ENCODE measurements at places on chromosomes 13 and 19.

GRCh38 chr13:43134868-43135267 lies 111.5 kb downstream of the DNAJC15 start:
- DNase-seq: no peak

DNA sequence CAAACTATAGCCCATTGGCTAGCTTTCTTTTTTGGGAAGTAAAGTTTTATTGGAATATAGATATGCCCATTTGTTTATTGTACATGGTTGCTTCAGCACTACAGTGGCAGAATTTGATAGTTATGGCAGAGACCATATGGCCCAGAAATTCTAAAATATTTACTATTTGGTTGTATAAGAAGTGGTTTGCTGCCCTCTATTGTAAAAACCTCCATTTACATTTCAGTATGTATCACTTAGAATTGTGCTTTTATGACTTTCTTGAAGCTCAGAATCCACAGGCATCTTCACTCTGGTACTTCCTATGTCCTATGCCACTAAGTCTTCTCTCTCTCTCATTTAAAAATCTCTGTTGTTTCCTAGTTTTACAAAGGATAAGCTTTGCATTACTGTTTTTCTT lies 37.7 kb downstream of the DLEU7 start:
- no peak for DNase-seq

DNA sequence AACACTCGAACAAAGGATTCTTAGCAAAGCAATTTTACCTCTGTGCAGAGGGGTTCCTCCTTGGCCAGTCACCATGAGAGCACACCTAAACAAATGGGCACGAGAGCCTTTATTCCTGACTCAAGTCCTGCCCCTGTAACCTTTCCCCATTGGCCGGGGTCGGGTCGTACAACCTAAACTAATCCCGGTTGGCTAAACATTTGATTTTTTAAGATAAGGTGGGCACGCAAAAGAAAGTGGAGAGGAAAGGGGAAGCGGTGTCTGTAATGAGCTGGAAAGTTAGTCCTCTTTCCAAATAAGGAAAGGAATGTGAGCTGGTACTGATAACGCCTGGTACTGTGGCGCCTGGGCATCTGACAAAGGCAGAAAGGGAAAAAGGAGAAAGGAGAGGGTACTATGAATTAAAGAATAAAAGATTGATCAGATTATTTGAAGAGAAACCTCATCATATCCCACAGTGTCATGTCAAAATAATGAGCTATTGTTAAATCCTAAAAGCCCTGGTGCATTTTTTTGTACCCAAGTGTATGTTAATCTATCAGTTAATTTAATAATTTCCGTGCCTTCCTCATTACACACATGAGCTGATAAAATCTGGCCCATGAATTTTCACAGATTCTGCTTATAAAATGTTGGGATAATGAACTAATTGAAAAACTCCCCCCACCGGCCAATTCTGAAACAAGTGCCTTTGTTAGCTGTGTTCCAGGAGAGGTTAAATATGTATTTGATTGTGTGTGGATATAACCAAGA lies 335.7 kb downstream of the RFC3 start:
- DNase-seq: no peak

DNA sequence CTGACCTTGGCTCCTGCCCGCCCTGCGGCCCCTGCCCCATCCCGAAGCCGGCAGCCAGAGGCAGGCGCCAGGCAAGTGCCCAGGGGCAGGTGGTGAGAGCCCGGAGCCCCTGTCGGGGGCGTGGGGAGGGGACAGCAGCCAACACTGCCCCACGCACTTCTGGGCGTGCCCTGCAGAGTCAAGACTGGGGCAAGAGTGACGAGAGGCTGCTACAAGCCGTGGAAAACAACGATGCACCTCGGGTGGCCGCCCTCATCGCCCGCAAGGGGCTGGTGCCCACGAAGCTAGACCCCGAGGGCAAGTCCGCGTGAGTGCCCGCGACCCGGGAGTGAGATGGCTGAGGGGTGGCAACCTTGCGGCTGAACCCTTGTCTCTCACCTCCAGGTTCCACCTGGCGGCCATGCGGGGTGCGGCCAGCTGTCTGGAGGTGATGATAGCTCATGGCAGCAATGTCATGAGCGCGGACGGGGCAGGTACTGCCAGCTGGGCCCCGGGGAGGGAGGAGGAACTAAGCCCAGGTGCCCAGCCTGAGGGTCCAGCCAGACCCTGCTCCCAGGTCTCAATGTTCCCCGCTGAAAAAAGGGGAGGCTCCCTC lies 17.3 kb downstream of the ANKRD24 start:
- no peak for DNase-seq

DNA sequence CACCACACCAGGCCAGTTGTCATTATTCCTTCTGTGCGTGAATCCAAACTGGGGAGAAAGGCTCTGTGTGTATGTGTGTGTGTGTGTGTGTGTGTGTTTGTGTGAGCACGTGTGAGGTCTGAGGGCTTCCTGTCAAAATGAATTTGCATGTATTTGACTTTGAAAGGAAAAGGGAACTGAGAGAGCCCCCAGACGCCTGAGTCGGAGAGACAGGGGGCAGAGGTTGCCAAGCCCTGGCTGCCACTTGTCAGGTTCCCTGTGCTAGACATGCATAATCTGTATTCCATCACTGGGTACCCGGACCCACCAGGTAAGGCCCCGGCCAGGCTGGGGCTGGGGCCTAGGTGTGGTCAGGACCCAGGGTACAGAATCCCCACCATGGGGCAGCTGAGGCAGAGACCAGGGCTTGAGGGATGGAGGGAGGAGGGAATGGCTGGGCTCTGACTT lies at the start of gene CLEC17A:
CLEC17A (plus strand) TSS at position 191 of the 447 bp plus-strand sequence; CDS start at position 268, 77 bp downstream.
- no peak for DNase-seq

GRCh38 chr19:56612737-56613136 lies 17.6 kb downstream of the ZNF71 start:
- DNase-seq: no peak

DNA sequence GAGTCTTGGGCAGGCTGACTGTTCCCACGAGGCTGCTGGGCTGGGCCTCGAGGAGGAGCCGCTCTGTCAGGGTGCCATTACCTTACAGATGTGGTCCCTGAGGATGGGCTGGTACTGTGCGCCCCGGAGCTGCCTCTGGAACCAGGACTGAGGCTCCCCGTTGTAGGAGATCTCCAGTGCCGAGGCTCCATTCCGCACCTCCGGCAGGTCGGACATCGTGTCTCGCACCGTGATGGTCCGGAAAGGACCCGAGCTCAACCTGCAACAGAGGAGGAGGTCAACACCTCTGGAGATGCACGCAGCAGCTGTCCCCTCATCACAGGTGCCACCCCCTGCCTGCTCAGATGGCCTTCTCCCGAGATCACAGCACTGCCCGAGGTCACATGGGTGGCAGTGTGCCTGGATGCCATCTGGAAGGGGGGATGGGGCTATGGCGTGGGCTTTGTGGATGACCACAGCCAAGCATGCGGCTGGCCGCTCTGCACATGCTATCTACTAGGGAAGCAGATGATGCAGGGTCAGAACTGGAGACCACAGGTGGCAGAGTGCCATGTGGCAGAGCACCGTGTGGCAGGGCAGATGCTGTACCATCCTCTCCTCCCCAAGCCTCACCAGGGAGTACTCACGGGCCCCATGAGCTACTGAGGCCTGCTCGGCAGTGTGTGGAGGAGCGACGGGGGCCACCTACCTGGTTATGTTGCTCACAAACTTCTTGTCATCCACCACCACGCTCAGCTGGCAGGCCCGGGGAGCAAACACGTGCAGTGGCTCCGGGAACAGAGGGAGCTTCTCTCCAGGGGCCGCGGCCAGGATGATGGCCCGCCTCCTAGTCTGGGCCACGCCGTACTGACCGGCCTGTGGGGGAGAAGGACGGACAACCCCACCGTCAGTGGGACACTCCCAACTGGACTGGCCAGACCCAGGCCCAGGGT lies 18.3 kb upstream of the EIF3G start:
- no peak for DNase-seq

- DNase-seq: no peak
Observed at GRCh38 chr19:44212866-44213346, 574 bp downstream of the ZNF227 start.
